ENCODE measurements at places on chromosomes 4 and X. TPM values are rescaled to one million over a fixed set of nuclear protein-coding genes. Genes with fewer than 3 reads are reported as not detected.

Gene STK32B
- total RNA-seq: 0.89 TPM

DNA sequence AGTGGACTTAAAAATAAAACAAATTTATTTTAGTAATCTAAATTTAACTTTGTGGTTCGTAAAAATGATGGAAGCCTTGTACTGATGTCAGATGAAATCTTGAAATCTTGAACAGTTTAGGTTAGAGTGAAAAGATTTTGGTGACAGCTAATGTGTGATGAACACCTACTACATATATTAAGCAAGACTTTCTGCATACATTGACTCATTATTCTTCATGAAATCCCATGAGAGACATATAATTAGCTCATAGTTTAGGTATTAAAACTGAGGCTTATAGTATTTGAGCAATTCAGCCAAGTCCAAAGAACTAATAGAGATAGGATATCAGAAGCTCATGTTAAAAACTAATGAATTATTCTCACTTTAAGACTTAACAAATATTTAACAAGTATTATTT, 66.9 kb upstream of the PCDH7 start:
- no peak for DNase-seq

GRCh38 chr4:55253948-55254593, 92.0 kb upstream of the SRD5A3 start:
- no peak for DNase-seq

Gene STPG2
- total RNA-seq: 0.43 TPM

Gene KLB
- 0.30 TPM for total RNA-seq

Gene TEX13B
- not detected for total RNA-seq

Gene GLRA3
- total RNA-seq: not detected

- DNase-seq: no peak
Observed at GRCh38 chrX:135009838-135010237, 12.5 kb downstream of the RTL8B start.

Gene PAGE5
- not detected for total RNA-seq

- DNase-seq: no peak
Observed at GRCh38 chrX:115970718-115971117, 199.8 kb upstream of the AGTR2 start.

- no peak for DNase-seq
Observed at GRCh38 chr4:37641352-37641751, 44.8 kb downstream of the RELL1 start.

DNA sequence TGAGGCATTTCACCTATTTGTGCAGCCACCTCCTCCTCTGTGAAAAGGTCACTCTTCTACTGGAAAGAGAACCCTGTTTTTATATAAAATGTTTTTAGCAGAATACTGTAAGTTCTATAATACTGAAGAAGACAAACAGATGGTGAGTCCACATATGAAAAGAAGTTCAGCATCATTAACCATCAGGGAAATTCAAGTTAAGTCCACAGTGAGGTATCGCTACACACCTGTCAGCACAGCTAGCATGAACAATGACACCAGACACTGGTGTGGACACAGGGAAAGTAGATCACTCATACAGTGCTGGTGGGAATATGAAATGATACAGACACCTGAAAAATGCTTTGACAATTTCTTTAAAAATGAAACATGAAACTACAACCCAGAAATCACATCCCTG, 133.0 kb downstream of the MAD2L1 start:
- no peak for DNase-seq

DNA sequence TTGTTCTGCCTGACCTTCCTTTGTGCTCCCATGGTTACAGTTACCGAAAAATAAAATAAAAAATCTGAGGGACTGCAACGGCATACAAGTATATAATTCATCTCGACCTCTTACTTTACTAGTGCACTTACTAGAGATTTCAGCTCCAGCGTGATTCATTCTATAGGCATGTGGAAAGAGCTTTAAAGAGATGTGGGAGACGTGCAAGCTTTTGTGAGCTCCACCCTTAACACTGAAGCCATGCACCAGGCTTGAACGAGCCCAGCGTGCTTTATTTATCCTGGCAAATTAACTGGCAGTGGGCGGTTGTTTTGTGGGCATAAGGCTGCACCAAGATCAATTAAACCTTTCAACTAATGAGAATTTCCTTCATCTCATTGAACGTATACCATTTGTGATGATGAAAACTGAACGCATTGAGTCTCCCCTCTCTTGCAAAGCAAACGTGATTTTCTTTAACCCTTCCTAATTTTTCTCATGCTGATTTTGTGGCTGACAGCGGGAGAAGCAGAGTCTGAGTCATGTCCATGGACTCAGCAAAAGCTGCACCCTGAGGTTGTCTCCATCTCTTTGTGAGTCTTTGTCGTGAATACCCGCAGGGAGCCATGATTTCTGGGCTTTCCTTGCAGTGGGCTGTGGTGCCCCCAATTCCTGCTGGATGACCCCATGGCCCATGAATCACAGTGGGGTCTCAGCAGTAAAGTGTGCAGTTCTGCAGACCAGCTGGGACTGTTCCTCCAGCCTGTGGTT, 60.1 kb downstream of the MXRA5 start:
- DNase-seq: no peak

DNA sequence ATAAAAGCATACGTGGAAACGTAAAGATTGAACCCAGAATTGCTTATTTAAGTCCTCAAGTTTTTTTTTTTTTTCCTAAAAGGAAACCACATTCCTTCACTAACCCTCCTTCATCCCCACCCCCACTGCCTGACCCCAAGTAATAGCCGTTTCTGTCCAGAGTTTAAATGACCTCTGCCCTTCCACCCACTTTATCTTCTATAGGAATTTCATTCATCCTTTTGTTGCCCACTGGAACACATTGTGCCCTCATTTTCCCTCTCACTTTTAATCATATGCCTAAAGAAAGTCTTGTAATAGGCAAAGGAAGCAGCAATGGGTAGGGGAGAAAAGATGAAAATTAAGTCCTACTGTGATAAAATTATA, 62.7 kb downstream of the SH3RF1 start:
- no peak for DNase-seq

DNA sequence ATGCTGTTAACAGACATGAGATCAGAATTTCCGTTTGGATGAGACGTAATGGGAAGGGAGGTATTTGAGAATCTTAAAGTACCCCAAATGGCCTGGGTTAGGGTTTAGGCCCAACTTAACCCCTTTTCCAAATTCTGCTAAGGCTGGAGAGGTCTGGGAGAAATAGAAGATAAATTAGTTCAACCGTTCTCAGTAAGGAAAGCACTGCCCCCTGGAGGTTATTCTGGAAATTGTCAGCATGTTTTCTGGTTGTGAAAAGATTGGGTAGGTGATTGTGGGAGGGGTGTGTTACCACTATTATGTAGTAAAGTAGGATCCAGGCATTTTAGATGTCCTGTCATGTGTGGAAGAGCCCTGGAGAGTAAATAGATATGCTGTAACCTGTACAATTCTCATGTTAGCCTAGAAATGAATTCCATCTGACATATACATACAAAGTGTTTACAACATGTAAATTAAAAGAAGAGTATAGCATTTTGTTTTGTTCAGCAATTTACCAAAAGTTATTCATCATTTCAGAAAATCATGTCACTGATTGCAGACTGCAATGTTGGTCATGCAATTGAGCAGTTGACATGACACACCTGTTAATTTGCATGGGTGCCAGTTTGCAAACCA, 26.8 kb upstream of the GRXCR1 start:
- no peak for DNase-seq

Gene ARX
- not detected for total RNA-seq

Gene DNAAF6
- total RNA-seq: not detected

GRCh38 chrX:69298466-69299140, 133.3 kb upstream of the PJA1 start:
- no peak for DNase-seq

DNA sequence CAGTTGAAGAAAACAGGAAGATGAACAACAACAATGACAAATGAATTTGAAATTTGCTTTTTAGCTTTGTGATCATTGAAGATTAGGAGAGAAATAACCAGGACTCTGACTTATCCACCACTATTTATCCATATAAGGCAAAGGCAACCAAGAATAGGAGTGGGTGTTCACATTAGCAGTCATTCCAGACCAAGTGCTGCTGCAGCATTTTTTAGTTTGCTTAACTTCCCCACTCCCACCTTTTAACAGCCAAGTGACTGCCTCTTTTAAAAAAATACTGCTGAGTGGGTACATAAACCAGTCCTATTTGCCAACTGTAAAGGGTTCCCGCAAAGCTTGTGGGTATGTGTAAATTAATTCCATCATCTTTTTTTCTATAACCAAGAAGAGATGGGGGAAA, 230.9 kb downstream of the IQCM start:
- no peak for DNase-seq

Gene ASB5
- total RNA-seq: 2.7 TPM

Gene DDX60
- total RNA-seq: 7.7 TPM

- no peak for DNase-seq
Observed at GRCh38 chr4:75232546-75232945, 281.7 kb downstream of the RCHY1 start.

Gene TXK
- 1.0 TPM for total RNA-seq

Gene LINC00632
- 187 TPM for total RNA-seq

DNA sequence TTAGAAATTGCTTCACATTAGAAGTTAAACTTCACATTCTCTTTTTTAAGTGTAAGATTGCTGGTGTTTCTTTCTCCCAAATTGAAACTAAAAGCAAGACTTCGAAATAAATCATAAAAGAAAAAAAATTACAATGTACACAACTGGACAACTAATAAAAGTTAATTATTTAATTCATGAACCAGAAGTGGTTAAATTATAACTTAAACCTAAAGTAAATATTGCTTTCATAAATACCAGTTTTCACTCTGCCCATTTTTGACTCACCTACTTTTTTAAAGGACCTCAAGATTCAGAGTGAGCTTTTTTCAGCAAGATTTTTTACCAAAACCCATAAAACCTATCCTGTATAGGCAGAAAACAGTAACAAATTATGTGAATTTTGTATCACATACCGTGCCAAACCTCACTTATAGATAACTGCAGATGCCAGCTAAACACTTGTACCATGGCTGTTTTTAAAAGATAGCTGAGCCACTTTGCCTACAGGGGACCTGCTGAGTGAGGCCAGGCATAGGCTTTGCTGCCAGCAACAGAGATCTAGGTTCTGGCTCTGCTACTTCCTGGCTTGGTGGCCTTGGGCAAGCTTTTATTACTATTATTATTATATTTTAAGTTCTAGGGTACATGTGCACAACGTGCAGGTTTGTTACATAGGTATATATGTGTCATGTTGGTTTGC, 259.8 kb downstream of the NR3C2 start:
- DNase-seq: no peak

Gene C1GALT1C1
- total RNA-seq: 16.8 TPM

DNA sequence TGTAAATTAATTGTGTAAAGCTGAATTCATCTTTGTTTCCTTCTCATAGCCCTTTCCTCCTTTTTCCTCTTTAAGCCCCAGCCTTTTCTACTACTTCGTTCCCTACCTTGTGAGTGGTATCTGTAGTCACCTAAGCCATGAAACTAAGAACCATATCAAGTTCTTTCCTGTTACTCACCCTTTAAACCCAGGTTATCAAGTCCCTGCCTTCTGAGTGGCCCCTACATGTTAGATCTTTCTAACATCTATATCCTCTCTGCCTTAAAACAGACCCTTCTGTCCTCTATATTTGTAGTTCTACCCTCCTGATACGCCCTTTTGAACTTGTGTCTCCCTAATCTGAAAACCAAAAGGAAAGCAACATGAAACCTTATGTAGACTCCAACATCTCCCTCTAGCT, 7.2 kb downstream of the AP1AR start:
- DNase-seq: no peak

GRCh38 chr4:185624259-185624589, 88.9 kb upstream of the PDLIM3 start:
- no peak for DNase-seq

Gene HSFX4
- total RNA-seq: not detected

DNA sequence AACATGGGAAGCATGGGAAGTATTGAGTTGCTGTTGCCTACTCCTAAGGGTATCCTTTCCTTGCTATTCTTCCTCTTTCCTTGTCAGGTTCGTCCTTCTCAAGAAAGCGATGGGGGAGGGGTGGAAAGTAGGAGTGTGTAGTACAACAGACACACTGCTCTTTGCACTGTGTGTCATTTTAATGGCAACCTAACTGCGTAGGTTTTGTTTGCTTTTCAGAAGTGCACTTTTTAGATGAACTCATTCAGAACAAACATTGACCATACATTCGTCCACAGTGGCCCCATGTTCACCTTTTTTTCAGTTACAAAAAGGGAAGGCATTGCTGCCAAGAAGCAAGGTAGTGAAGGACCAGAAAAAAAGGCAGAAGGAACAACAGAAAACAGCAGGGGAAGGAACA, 10.2 kb upstream of the YIPF6 start:
- no peak for DNase-seq

- no peak for DNase-seq
Observed at GRCh38 chr4:4499438-4500123, 42.3 kb downstream of the STX18 start.

Gene EREG
- not detected for total RNA-seq

Gene ADRA2C
- total RNA-seq: 6.9 TPM

DNA sequence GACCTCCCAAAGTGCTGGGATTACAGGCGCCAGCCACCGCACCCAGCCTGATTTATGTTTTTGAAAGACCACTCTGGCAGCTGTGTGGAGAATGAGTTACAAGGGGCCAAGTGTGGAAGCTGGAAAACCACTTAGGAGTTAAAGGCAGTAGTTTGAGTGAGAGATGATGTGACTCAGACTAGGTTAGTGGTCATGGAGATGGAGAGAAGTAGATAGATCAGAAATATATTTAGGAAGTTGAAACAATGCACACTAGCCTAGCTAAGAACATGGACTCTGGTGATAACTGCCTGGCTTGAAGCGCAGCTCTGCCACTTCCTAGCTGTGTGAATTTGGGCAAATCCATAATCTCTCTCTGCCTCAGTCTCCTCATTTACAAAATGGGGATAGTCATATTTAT, 11.9 kb upstream of the RBMX start:
- no peak for DNase-seq

DNA sequence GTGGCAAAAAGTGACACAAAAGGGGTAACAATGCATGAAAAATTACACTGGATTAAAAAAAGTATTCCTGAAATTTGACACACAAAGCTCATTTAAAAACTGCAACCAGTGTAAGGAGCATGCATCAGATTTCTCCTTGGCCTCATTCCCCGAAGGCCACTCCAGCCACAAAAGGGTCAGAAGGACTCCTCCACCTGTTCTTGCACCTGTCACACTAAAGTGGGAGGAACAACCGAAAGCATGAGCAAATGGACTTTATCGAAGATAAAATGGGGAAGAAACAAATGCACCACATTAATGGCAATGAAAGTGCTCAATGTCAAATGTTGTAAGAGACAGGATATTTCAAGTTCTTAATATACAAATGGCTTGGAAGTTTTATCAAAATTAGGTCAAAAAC, 88.2 kb downstream of the ADGRA3 start:
- DNase-seq: no peak

DNA sequence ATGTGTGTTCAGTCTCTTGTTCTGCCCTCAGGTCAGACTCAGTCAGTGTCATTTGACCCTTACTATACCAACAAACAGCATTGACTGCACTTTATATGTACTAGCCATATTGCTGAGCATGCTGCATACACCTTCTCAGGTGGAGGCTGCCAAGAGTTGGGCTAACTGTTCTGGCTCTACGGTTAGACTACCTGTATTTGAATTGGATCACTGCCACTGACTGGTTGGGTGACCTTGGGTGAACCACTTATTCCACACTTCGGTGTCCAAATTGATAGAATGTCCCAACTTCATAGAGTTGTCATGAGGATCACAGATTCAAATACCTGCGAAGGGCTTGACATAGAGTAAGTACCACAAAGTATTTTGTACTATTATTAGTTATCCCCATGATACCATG, 91.2 kb upstream of the GPR50 start:
- DNase-seq: no peak

- DNase-seq: no peak
Observed at GRCh38 chr4:152265149-152265621, 270.7 kb downstream of the FBXW7 start.

Gene GDI1
- total RNA-seq: 85.2 TPM

GRCh38 chr4:180100433-180101344, 2142.5 kb upstream of the TENM3 start:
- DNase-seq: no peak

Gene TECRL
- 1,120 TPM for total RNA-seq

All from Right ventricle myocardium inferior (tissue), 1 donor.